ENCODE measurements at places on chromosomes 6 and 20. TPM values are rescaled to one million over a fixed set of nuclear protein-coding genes. Genes with fewer than 3 reads are reported as not detected.

LTB gene
- 0.43 TPM for total RNA-seq

BPIFB1 gene
- total RNA-seq, result not detected

BHLHE23 gene
- 0.38 TPM for total RNA-seq

CBLN4 gene
- 0.10 TPM for total RNA-seq

GRCh38 chr6:110856296-110856695, 18.3 kb upstream of the AMD1 start:
- DNase-seq, result no peak

DNA sequence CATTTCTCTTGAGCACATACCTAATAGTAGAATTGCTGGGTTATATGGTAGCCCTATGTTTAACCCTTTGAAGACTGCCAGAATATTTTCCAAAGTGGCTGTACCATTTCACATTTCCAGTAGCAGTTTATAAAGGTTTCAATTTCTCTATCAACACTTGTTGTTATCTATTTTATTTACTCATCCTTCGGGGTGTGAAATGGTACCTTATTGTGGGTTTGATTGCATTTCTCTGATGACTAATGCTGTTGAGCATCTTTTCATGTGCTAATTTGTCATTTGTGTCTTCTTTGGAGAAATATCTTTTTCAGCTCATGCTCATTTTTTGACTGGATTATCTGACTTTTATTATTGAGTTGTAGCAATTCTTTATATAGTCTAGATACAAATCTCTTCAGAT, 5.4 kb downstream of the ENPP4 start:
- no peak for DNase-seq

DNA sequence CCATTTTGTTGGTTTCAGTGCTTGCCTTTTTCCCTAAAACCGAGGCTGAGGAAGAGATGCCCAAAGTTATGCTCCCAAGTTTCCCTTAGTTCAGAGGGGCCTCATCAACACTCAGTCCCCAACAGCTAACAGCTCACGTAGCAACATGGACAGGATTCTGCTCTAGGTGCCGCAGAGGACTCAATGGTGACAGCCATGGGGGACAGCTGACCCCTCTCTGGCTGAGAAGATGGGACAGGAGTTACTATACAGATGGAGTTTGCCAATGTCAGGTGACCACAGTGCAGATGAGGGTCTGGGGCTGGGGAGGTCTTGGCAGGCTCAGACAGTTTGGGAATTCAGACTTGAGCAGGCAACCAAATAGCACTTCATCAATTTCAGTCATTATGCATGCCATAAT, 67.3 kb downstream of the NPEPL1 start:
- DNase-seq, result no peak

GRCh38 chr6:2663123-2663522, 87.6 kb downstream of the MYLK4 start:
- no peak for DNase-seq

DNA sequence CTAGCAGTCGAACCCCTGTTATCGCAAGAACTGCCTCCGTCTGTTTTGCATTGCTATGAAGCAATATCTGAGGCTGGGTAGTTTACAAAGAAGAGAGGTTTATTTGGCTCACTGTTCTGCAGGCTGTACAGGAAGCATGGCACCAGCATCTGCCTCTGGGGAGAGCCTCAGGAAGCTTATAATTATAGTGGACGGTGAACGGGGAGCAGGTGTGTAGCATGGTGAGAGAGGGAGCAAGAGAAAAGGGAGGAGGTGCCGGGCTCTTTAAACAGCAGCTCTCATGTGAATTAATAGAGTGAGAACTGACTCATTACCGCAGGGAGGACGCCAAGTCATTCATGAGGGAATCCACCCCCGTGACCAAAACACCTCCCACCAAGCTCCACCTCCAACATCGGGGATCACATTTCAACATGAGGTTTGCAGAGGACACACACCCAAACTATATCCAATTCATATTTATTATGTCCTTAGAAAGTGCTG, 172.6 kb upstream of the KCNG1 start:
- no peak for DNase-seq

GRCh38 chr6:11374036-11375010, 141.9 kb upstream of the NEDD9 start:
- DNase-seq, result no peak

DNA sequence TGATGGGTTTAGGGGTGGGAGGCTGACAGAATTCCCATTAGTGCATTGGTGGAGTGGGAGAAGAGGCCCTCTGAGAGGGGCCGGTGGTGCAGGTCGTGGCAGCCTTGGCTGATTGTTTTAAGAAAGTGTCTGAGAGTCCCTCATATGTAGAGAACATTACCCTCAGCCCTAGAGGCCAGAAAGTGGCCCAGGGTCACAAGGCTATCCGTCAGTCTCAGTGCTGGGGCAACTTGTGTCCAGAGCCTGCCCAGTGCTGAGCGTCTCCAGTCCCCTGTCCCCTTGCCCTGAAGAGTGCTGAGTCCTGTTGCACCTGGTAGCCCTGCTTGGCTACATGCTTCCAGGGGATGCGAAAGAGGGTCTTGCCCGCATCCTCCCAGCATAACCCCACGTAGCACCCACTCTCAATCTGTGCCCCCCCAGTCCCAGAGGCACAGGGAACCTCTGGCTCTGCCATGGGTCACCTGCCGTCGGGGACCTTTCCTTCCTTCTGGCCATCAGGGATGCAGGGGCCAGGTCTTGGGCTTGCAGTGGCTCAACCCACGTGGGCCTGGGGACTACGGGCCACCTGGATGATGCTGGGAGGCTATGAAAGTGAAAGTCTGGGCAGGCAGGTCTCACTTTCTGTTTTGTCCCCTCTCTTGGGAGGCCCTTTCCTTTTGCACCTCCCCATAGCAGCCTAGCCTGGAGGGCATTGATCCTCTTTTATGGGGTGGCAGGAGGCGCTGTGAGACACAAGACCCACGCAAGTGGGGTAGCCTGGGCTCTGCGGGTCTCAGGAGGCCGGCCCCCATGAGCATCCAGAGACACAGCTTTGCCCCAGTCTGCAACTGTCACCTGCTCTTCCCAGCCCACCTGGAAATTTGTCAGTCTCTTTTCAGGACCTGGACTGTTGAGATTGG, 12.2 kb downstream of the DUSP15 start:
- DNase-seq, result no peak

GRCh38 chr6:109302176-109302575, 80.1 kb downstream of the CD164 start:
- DNase-seq, result no peak

DNA sequence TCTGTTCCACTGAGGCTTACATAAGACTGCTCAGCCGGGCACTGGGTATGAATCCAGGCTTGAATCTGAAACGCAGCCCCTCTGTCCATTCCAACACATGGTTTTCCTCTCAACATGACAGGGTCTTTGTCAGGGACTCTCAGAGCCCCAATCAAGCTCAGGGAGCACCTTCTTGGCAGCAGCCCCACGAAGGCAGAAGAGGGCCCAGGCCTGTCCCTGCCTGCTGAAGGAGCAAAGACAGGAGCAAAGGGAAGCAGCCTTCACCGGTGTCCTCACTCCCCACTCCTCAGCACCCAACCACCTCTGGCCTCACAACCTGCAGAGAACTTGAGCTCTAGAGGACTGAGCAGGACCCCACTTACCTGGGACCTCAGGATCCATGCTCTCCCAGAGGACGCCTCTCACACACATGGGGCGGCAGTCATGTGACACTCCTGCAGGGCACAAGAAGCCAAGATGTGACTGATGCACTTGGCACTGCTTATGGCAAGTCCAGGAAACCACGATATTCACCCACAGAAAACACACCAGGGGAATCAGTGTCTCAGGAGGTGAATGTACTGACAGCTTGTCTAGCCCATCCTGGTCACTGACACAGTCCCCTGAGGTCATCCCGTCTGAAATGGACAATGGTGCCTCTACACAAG, 4.3 kb downstream of the SNHG17 start:
- DNase-seq, result no peak
